A549 (cell line): ENCODE measurements at places on chromosomes 12 and 14. TPM values are rescaled to one million over a fixed set of nuclear protein-coding genes. Genes with fewer than 3 reads are reported as not detected.

DNA sequence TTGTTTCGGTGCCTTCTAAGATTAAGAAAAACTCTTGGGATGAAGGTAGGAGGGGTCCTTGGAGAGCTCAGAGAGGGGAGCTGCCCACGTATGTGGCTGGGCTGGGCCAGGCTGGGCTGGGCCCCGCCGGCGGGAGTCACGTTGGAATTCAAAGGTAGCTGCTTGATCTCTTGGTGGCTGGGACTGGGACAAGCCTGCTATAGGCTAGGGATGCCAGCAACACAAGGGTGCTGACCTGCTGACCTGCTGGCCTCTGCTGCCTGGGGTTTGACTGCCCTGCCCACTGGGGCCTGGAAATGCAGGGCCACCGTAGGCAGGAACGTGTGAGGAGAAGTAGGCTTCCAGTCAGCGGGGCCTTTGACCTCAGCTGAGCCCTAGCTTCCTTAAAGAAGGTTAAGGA is 52.8 kb upstream of the GTF2A1 start:
- no peak for DNase-seq

DNA sequence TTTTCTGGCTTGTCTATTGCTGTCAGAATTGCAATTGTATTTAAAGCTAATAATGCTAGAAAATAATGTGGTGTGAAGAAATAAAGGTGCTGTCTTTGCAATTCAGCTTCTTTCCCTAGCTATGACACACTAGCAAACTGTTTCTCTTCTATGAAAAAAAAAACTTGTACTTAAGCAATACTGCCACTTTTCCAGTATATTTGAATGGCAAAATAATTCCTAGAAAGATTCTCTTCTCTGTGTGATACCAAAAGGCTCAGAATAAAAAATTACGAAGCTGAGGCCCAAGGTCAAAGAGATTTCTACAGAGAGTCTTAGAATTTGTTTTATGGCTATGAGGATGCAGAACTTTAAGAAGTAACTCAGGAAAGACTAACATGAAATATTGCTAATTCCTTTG is 235.5 kb downstream of the ADAMTS20 start:
- no peak for DNase-seq

- peak; percentile 77 for DNase-seq
These were observed 27.0 kb downstream of the RIN3 start for GRCh38 chr14:92540472-92541048.

GRCh38 chr12:118188690-118189371 is 52.9 kb downstream of the PEBP1 start:
- no peak for DNase-seq

GRCh38 chr12:104756901-104757300 is 201.2 kb downstream of the SLC41A2 start:
- DNase-seq: no peak

- peak; percentile 84 for DNase-seq
These were observed 6.6 kb downstream of the POMT2 start for GRCh38 chr14:77314043-77314442.

GRCh38 chr12:111074965-111075364 is 154.6 kb upstream of the MYL2 start:
- no peak for DNase-seq

GRCh38 chr14:74547331-74547927 is 53.9 kb downstream of the ISCA2 start:
- DNase-seq: no peak

PTPRQ gene
- polyA plus RNA-seq: 0.13 to 0.16 TPM (median 0.14 TPM) in 3 replicates

PTPN6 gene
- 14.2 to 17.1 TPM (median 15.1 TPM) in 3 replicates for polyA plus RNA-seq

ALDH1L2 gene
- 2.4 to 2.8 TPM (median 2.8 TPM) in 3 replicates for polyA plus RNA-seq

KRT85 gene
- polyA plus RNA-seq: 2.9 to 4.8 TPM (median 3.7 TPM) in 3 replicates

KRT81 gene
- polyA plus RNA-seq: 3,419 to 3,643 TPM (median 3,445 TPM) in 3 replicates

SYCP3 gene
- polyA plus RNA-seq: 0.12 to 0.27 TPM (median 0.22 TPM) in 3 replicates
